GM23338 (cell line): ENCODE measurements at places on chromosomes 11 and 22.
A peak's percentile ranks its signal among the peaks of the same experiment; 100 is the strongest.

GRCh38 chr22:44848791-44849420, 96.5 kb downstream of the ARHGAP8 start:
- H3K27ac ChIP-seq = no peak overlapping the region
- no peak overlapping the region for H3K4me3 ChIP-seq
- DNase-seq = no peak
- H3K36me3 ChIP-seq = no peaks in the 10 kb centered on the region

DNA sequence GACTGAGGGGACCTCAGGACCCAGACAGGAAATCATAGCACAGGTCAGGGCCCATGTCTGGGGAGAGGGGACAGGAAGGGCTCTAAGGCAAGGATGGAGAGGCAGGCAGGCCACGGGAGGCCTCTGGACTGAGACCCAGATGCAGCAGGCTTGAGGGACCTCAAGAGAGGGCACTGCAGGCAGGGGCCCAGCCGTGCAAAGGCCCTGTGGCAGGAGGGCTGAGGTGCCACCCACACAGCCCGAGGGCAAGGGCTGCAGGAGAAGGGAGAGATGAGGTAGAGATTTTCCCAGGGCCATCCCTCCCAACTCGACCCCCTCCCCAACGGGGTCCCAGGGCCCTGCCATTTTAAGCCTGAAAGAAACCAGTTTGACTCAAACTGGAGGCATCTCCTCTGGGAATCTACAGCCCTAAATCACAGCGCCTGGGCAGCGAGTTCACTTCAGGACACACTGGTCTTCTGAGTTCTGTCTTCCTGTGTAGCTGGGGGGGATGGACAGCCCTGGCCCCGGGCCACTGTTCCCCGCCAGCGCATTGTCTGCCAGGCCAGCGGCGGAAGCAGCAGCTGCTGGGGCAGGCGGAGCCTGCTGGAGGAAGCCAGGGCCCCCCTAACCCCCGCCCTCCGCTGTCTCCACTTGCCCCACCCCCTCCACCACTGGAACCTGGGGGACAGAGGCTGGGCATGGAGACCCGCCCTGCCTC, 20.3 kb upstream of the WNT7B start:
- H3K27ac ChIP-seq = no peak overlapping the region
- no peak overlapping the region for H3K4me3 ChIP-seq
- no peaks in the 10 kb centered on the region for H3K36me3 ChIP-seq
- no peaks in the 10 kb centered on the region for H3K27me3 ChIP-seq

DNA sequence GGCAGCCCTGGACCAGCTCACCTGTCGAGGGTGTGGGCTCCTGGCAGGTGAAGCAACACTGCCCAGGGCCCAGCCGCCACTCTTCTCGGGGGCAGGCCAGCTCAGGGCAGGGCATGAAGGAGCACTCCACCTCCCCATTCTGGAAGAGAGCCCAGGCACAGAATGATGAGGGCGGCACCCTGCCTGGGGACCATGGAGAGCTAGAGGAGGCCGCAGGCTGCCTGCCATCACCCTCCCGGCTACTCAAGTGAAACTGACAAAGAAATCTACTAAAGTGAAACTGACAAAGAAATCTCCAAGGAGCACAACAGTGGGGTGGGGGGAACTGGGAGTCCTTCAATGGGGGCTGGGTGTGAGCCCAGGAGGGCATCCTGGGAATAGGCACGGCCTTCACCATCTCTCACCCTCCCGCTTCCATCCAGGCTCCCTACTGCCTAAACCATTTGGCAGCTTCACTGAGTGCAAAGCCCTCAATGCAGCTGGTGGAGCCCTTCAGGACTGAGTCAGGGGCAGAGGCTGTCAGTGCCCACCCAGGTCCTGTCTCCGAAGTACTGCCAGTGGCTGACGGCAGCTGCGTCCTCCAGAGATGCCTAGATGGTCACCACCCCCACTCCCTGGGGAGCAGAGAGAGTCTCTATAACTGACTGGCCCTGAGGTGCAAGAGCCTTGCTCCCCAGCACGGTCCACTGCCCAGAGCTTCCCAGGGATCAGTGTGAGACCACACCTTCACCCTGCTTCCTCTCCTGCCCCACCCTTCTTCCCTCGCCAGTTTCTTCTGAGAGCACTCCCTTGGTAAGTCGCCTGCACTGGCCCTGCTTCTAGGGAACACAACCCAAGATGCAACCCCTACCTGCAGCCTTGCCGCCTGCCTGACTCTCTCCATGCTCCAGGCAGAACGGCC, 21.7 kb downstream of the VWCE start:
- H3K27ac ChIP-seq = no peak overlapping the region
- H3K27me3 ChIP-seq = no peaks in the 10 kb centered on the region
- H3K36me3 ChIP-seq = peaks cover 5% of the 10 kb centered on the region; the same call in 1 of the 2 replicates
- H3K4me1 ChIP-seq = no peaks in the 10 kb centered on the region

- H3K27ac ChIP-seq = no peak overlapping the region
- no peaks in the 10 kb centered on the region for H3K27me3 ChIP-seq
- no peaks in the 10 kb centered on the region for H3K36me3 ChIP-seq
- no peak overlapping the region for H3K4me3 ChIP-seq
Observed at GRCh38 chr11:23284631-23285030, 424.4 kb upstream of the CCDC179 start.

GRCh38 chr11:36146437-36146836, 142.8 kb downstream of the COMMD9 start:
- no peak for DNase-seq
- peaks cover 18% of the 10 kb centered on the region for H3K4me1 ChIP-seq
- H3K27ac ChIP-seq = no peak overlapping the region
- no peaks in the 10 kb centered on the region for H3K27me3 ChIP-seq
- H3K4me3 ChIP-seq = no peak overlapping the region

GRCh38 chr11:106872246-106872645, 146.0 kb downstream of the GUCY1A2 start:
- no peaks in the 10 kb centered on the region for H3K27me3 ChIP-seq
- no peak overlapping the region for H3K27ac ChIP-seq
- DNase-seq = no peak
- H3K36me3 ChIP-seq = no peaks in the 10 kb centered on the region

- no peaks in the 10 kb centered on the region for H3K36me3 ChIP-seq
- H3K4me1 ChIP-seq = peaks cover 69% of the 10 kb centered on the region
- no peak overlapping the region for H3K4me3 ChIP-seq
Observed at GRCh38 chr11:30483056-30483455, 103.1 kb downstream of the MPPED2 start.

DNA sequence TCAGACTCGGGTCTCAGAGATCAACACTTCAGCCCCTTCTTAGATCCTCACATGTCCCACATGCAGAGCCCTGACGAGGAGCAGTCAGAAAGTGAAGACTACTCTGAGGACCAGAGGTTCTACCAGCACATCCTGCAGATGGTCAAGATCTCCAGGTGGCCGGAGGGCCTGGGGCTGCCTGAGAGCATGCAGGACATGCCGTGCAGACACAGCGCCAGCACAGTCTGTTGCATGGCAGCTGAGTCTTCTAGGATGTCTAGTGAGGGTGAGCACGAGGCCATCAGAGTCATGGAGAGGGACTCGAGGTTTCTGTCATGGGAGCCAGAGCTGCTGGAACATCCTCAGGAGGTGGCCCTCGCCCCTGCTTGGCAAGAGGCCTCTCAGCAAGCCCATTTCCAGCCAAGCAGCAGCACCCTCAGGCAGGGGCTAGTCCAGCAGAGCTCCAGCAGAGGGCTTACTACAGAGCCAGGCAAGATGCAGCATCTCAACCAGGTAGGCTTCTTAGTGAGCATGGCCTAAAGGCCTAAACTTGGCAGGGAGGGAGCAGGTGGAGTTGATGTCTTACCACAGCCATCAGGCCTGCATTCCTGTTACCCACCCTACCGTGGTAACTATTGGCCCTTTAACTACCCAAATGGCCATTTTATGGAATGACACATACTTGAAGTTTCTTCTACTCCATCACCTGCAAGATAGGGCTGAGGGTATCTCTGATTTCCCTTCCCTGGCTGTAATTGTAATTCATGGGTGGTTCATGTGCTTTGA, 28.7 kb downstream of the CEP164 start:
- no peak overlapping the region for H3K4me3 ChIP-seq
- no peak overlapping the region for H3K27ac ChIP-seq
- H3K36me3 ChIP-seq = no peaks in the 10 kb centered on the region
- DNase-seq = no peak
- H3K4me1 ChIP-seq = no peaks in the 10 kb centered on the region

DNA sequence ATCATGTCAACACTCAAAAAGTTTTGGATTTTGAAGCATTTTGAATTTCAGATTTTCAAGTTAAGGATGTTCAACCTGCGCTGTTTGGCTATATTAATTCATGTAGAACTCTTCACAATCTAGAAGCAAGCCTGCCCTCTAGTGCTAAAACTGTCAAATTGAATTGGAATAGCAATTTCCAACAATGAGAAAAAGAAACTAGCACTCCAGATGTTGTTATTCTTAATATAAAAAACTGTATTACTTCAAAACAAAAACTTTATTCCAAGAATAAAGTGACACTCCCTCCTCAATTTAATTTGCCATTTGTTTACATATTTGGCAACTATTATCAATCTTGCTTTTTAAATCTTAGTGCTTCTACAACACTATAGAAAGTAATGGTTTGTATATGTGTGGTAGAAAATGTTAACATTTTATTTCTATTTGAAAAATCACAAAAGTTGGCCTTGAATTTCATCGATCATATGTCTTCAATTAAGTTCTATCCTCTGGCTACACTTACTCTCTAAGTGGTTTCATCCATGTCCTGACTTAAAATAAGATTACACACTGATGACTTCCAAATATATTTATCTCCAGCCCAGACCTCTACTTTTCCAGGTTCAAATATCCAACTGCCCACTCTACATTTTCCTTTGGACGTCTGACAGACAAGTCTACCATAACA, 36.6 kb downstream of the DCUN1D5 start:
- H3K4me1 ChIP-seq = no peaks in the 10 kb centered on the region
- peak; percentile 62 for DNase-seq
- no peak overlapping the region for H3K4me3 ChIP-seq
- no peaks in the 10 kb centered on the region for H3K27me3 ChIP-seq

DNA sequence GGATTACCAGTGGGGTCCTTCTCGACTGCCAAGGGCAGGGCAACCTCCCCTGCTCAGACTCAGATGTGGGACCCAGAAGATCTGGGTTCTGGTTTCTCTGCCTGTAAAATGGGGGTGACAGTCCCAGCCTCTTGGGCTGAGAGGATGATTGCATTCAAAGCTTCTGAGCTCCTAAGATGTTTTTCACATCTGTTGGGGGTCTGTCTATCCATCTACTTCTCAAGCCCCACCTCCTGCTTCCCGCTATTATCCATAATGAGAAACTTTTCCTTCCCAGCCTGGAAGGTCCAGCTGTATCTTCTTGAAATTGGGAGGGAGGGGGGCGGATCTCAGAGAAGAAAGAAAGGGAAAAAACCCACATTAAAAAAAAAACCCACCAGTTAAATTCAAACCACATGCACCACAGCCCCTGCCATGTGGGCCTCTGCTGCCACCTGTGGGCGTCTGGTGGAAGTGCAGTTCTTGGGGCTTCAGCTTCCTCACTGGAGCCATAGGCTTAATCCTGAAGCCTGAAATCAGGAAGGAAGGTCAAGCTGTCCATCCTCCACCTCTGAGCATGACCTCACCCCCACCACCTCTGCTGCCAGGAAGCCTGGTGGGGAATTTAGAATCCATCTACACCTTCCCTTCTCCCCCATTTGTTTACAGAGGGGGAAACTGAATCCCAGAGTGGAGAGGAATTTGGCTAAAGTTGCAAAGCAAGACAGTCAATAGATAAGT, 27.3 kb downstream of the ARHGEF17 start:
- H3K27ac ChIP-seq = no peak overlapping the region
- peaks cover 48% of the 10 kb centered on the region for H3K4me1 ChIP-seq
- no peaks in the 10 kb centered on the region for H3K36me3 ChIP-seq
- no peak overlapping the region for H3K4me3 ChIP-seq
- H3K27me3 ChIP-seq = peaks cover 39% of the 10 kb centered on the region

DNA sequence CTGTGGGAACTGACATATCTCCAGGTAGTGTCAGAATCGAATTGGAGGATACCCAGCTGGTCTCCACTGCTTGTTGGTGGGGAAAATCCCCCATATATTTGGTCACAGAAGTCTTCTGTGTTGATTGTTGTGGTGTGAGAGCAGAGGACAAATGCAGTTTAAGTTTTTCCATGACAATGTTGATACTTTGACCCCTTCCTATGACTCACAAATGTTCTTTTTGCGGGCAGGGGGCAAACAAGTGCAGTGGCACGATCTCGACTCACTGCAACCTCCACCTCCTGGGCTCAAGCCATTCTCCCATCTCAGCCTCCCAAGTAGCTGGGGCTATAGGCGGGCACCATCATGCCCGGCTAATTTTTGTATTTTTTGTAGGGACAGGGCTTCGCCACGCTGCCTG, 7.4 kb upstream of the PATL1 start:
- H3K4me1 ChIP-seq = 0 out of 2 replicates have a peak, but pooled peaks cover 2% of the 10 kb centered on the region
- no peak overlapping the region for H3K27ac ChIP-seq
- DNase-seq = no peak
- no peak overlapping the region for H3K4me3 ChIP-seq
- H3K36me3 ChIP-seq = no peaks in the 10 kb centered on the region

GRCh38 chr11:17258670-17259069, 17.9 kb upstream of the NUCB2 start:
- no peaks in the 10 kb centered on the region for H3K36me3 ChIP-seq
- no peaks in the 10 kb centered on the region for H3K4me1 ChIP-seq
- H3K27ac ChIP-seq = no peak overlapping the region
- no peak for DNase-seq
- no peaks in the 10 kb centered on the region for H3K27me3 ChIP-seq

DNA sequence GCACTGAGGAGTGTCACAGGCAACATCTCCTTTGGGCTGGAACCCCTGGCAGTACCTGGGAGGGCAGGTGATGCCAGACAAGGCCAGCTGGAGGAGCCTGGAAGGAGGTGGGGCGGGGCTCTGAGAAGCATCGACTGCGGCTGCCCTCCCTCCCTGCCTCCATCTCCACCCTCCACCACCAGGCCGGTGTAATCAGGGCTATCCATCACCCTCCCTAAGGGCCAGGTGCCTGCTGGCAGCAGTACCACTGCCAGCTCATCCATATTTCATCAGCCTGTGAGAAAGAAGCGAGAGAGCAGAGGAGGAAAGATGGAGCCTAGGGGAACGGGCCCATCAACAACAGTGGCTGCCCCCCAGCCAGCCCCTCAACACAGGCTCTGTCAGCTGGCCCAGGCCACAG, 51.4 kb upstream of the RASD2 start:
- H3K27ac ChIP-seq = no peak overlapping the region
- no peak overlapping the region for H3K4me3 ChIP-seq
- no peak for DNase-seq
- H3K36me3 ChIP-seq = no peaks in the 10 kb centered on the region
- H3K27me3 ChIP-seq = no peaks in the 10 kb centered on the region
- H3K4me1 ChIP-seq = no peaks in the 10 kb centered on the region

GRCh38 chr11:87300640-87301380, 263.1 kb downstream of the TMEM135 start:
- H3K27ac ChIP-seq = no peak overlapping the region; the same call in 1 of the 2 replicates
- peaks cover 36% of the 10 kb centered on the region for H3K4me1 ChIP-seq
- H3K27me3 ChIP-seq = no peaks in the 10 kb centered on the region
- no peak for DNase-seq
- no peak overlapping the region for H3K4me3 ChIP-seq
- H3K36me3 ChIP-seq = no peaks in the 10 kb centered on the region

- H3K4me1 ChIP-seq = no peaks in the 10 kb centered on the region
- H3K27me3 ChIP-seq = no peaks in the 10 kb centered on the region
- peak; percentile 77 for DNase-seq
- H3K27ac ChIP-seq = no peak overlapping the region
- H3K4me3 ChIP-seq = no peak overlapping the region
Observed at GRCh38 chr11:34585735-34586487, 35.0 kb upstream of the EHF start.
